ENCODE measurements at places on chromosomes 6 and 20.

DNA sequence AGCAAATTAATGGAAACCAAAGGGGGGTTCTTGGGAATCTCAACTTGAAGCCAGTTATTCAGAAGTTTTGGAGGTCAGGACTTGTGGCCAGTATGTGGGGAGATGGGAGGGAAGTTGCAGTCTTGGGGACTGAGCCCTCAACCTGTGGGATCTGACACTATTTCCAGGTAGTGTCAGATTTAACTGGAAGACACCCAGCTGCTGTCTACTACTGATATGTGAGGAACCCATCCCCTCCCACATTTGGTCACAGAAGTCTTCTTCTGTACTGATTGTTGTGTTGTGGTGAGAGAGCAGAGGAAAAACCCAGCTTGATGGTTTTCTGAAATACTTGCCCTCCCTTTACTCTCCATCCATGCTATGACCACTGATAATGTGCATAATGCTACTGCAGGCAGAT lies 134.0 kb downstream of the QRSL1 start:
- DNase-seq = no peak

DNA sequence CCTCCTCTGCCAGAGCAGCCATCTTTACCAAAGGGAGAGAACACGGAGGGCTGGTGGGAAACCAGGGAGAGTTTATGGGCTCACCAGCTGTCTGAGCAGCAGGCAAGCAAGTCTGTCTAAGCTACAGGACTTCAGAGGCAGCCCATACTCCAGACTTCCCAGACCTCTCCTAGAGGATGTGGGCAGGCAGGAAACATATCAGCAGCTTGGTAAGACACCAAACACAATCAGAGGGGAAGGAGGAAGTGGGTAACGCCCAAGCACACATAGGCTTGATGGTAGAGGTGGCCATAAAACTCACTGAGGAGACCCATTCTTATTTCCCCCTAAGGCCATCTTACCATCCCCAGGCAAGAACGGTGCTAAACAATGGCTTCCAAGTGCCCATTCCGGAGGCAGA lies 143.1 kb upstream of the ARID1B start:
- no peak for DNase-seq

GRCh38 chr6:147738099-147738498 lies 229.6 kb downstream of the SAMD5 start:
- DNase-seq = no peak

DNA sequence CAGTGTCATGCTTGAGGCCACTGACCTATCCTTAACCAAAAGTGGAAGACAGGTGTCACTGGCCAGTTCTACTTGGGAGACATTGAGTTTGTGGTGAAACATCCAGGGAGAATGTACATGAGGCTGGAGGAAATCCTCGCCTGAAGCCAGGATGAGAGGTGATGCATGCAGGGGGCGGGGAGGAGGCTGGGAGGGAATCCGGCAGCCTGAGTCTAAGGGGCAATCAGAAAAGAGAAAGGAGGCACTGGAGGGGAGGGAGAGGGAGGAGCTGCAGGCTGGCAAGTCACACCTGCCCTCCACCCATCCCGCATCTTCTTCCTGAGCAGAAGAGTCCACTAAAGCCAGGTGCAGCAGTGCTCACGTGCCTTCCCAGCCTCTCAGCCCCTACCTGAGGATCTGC lies 14.9 kb upstream of the DDO start:
- DNase-seq = no peak

DNA sequence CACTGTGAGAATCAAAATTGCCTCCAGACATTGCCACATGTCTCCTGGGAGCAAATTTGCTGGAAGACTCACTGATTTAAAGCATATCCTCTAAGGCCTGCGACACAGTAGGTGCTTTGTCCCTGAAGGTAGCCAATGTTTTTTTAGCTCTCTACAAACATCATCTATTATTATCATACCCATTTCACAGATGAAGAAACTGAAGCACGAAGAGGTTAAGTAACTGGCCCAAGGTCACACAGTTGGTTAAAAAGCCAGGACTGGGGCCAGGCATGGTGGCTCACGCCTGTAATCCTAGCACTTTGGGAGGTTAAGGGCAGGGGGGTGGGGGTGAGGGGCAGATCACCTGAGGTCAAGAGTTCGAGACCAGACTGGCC lies 12.4 kb downstream of the SLC13A3 start:
- DNase-seq = no peak

DNA sequence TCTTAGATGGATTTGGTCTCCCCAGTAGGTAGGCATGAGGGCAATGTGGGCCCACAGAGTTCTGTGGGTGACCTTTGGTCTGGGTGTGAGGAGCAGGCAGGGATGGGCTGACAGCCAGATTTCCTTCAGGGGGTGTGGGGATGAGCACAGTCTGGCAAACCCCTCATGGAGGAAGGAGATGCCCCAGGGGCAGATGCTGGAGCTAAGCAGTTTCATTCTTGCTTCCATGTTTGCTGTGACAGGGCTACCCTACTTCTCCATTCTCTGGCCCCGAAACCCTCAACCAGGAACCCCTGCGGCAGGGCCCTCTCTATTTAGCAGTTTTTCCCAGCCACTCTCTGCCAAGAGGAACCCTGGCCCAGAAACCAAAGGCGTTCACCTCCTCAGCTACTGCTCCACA lies 40.4 kb downstream of the GCLC start:
- DNase-seq = no peak

DNA sequence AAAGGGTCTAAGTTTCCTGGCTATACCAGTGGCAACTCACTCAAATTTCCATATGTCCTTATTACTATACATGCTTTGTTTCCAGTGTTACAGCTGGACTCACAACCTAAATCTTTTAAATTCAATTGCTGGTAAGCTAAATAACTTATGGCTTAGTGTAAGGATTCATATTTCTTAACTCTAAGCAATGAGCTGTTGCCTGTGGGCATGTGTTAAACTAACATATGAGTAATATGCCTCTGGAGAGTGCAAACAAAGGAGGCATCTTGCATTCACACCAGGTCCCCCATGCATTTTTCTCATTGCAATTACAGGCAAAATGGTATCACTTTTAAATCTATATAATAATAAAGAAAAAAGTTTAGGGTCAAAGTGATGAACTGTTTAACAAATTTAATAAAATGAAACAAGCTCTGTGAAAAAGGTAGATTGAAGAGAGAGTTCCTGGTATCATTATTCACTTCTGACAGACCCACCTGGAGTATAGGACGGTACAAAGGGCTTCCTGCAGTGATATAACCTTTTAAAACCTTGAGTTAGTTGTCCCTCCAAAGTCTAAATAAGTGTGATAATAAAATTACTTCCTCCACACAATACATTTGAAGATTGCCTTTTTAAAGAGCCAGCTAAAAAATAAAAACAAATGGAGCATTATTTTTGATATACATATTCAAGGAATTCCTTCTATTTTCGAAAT lies 57.6 kb upstream of the HMGCLL1 start:
- no peak for DNase-seq
